Activated CD4-positive, alpha-beta T cell treated with anti-CD3 and anti-CD28 coated beads, Interleukin-2, amount 10 ng/mL, durations not matched to agents 24 days and 14 days (primary cell): ENCODE measurements at places on chromosomes 5 and 9. TPM values are rescaled to one million over a fixed set of nuclear protein-coding genes. Genes with fewer than 3 reads are reported as not detected.

- peaks cover 3% of the 10 kb centered on the region for H3K4me1 ChIP-seq
- H3K36me3 ChIP-seq = peaks cover 47% of the 10 kb centered on the region
- no peaks in the 10 kb centered on the region for H3K27me3 ChIP-seq
- H3K27ac ChIP-seq = no peak overlapping the region
- no peak overlapping the region for H3K4me3 ChIP-seq
- no peak for DNase-seq
Measured at GRCh38 chr5:1820926-1821325, 19.7 kb downstream of the NDUFS6 start.

GRCh38 chr9:5357431-5358105 lies 17.9 kb upstream of the RLN1 start:
- H3K27ac ChIP-seq = no peak overlapping the region
- H3K36me3 ChIP-seq = peaks cover 36% of the 10 kb centered on the region
- H3K27me3 ChIP-seq = no peaks in the 10 kb centered on the region
- DNase-seq = no peak
- H3K4me1 ChIP-seq = peaks cover 11% of the 10 kb centered on the region

- H3K36me3 ChIP-seq = no peaks in the 10 kb centered on the region
- no peak overlapping the region for H3K27ac ChIP-seq
- H3K4me3 ChIP-seq = no peak overlapping the region
- H3K27me3 ChIP-seq = peaks cover 40% of the 10 kb centered on the region
Measured at GRCh38 chr5:170504616-170505266, 921 bp downstream of the KCNIP1 start.

DNA sequence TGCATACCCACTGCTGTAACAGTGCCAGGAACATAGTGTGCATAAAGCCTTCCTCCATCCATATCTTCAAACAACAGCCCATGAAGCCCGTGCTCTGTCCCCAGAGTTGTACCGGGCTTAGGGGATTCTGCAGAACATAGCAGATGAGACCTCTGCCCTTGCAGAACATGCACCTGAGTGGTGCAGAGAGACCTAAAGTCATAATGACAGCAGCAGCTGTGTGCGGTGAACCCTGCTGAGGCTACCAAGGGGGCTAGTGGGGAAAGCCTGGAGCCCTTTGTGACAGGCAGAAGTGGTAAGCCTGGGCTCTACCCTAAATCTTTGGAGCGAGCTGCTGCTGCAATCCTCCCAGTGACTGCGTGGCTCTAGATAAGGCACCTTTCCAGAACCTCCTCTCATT lies 32.2 kb upstream of the BRD3 start:
- no peak for DNase-seq
- no peak overlapping the region for H3K4me3 ChIP-seq
- no peaks in the 10 kb centered on the region for H3K36me3 ChIP-seq
- H3K27ac ChIP-seq = no peak overlapping the region

GRCh38 chr9:138082918-138083636 lies 205.5 kb downstream of the CACNA1B start:
- no peaks in the 10 kb centered on the region for H3K4me1 ChIP-seq
- no peaks in the 10 kb centered on the region for H3K27me3 ChIP-seq
- no peaks in the 10 kb centered on the region for H3K36me3 ChIP-seq
- no peak for DNase-seq

GRCh38 chr5:129174480-129174879 lies 79.9 kb downstream of the ISOC1 start:
- DNase-seq = no peak
- H3K36me3 ChIP-seq = no peaks in the 10 kb centered on the region
- H3K4me3 ChIP-seq = no peak overlapping the region
- H3K4me1 ChIP-seq = no peaks in the 10 kb centered on the region

DNA sequence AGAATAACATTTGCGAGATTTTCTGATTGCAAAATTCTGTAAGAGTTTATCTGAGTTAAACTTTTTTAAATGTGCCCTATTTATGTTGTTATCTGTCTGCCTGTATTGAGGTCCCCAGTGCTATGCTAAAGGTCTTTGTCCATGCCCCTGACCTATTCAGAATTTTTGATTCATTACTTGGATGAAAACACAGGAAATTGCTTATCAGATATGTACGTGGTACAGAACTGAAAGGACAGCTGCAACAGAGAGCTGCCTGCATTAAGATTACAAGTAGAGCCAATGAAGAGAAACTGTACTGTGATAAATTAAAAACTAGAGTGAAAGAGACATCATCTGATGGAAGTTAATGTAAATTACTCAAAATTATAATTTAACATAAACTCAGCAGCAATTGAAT lies 408.8 kb downstream of the ADGRV1 start:
- DNase-seq = no peak
- H3K27me3 ChIP-seq = peaks cover 2% of the 10 kb centered on the region
- H3K4me1 ChIP-seq = peaks cover 2% of the 10 kb centered on the region
- no peak overlapping the region for H3K27ac ChIP-seq
- no peaks in the 10 kb centered on the region for H3K36me3 ChIP-seq

DNA sequence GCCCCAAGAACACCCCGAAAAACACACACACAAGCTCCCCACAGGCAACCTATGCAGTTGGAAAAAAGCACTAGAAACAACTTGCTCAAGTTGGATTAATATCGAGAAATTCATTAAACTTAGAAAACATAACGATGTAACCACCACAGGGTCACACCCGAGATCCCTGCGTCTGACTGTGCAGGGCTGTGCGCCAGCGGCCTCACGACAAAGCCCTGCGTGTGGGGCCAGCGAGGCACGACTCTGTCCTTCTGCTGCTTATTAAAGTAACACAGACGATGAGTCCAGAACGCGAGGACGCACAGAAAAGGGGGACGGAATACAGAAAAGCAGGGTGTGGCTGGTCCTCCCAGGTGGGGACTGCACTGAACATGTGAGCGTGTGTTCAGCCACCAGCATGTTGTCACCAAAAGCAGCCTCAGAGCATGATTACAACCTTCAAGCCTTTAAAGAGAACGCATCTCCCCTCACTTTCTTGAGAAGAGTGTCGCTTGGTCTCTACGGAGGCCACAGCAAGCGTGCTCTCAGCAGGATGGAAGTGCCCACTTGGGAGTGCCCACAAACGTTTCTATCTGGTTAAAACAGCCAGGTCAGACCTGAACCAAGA lies 14.4 kb downstream of the SLC12A7 start:
- H3K4me3 ChIP-seq = no peak overlapping the region
- peaks cover 16% of the 10 kb centered on the region for H3K4me1 ChIP-seq
- H3K27ac ChIP-seq = no peak overlapping the region
- no peak for DNase-seq

DNA sequence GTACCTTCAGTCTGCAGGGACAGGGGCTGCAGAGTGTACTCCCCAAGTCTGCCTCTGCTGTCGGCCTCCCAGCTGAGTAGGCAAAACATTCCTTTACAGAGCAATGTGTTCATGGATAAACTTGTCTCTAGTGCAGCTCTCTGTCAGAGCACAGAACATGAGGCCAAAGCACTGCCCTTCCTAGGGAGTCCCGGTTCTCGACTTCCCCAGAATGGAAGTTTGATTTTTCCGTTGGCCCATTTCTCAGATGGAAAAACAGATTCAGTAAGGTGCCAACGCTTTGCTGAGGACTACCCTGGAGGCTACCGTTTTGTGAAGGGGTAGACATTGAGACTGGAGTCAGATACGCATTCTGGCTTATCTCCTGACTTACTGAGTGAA lies 422 bp upstream of the TRIM32 start:
- H3K27me3 ChIP-seq = no peaks in the 10 kb centered on the region
- peaks cover 43% of the 10 kb centered on the region for H3K4me1 ChIP-seq
- peak overlapping the region; percentile 92 for H3K4me3 ChIP-seq
- peak overlapping the region; percentile 77 for H3K27ac ChIP-seq
- no peaks in the 10 kb centered on the region for H3K36me3 ChIP-seq

- peaks cover 8% of the 10 kb centered on the region for H3K27me3 ChIP-seq
- H3K4me1 ChIP-seq = peaks cover 2% of the 10 kb centered on the region
- no peak overlapping the region for H3K27ac ChIP-seq
- H3K36me3 ChIP-seq = no peaks in the 10 kb centered on the region
Measured at GRCh38 chr9:129403779-129404620, 216.9 kb downstream of the C9orf50 start.

GRCh38 chr9:93148721-93149120 lies 14.7 kb upstream of the NINJ1 start:
- peak overlapping the region; percentile 87 for H3K27ac ChIP-seq
- peaks cover 47% of the 10 kb centered on the region for H3K4me1 ChIP-seq
- H3K27me3 ChIP-seq = no peaks in the 10 kb centered on the region

- H3K4me1 ChIP-seq = no peaks in the 10 kb centered on the region
- H3K4me3 ChIP-seq = no peak overlapping the region
- H3K36me3 ChIP-seq = no peaks in the 10 kb centered on the region
- peaks cover 5% of the 10 kb centered on the region for H3K27me3 ChIP-seq
- no peak for DNase-seq
Measured at GRCh38 chr5:38793099-38793498, 52.7 kb upstream of the OSMR start.

DNA sequence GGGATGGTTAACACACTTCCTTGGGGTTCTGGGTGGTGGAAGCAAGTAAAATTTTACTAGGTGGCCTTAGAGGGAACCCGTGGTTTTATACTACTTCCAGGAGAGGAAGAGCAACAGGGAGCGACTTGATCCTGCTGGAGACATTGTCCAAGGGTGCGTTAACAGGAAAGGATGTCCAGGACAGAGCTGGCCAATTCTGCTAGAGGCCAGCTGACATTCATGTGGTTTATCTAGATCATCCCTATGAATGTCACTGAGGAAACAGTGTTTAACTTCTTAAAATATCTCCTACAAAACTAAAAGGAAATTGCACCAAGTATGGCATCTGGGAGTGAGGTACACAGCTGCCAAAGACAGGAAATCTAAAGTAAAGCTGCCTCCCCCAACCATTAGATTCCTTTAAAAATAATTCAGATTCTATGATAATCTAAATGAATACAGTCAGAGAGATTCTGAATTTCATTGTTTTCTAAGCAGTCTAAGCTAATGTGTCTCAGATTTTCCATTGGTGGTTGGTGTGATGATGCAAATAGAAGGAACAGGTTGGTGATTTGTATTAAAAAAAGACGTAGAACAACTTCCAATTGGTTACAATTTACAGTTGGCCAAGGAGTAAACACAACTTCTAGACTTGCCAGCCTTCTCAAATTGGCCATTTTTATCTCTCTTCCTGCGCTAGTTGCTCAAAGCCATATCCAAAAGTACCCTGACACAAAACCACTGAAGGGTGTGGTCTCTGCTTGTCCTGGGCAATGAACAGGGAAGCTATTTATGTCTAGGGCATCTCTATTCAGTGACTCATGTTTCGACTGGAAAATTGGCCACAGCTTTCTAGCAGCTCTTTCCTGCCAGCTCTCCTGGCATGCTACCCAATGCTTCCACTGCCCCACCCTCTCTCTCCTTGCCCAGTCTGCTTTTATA lies 574.7 kb upstream of the MEF2C start:
- H3K27me3 ChIP-seq = no peaks in the 10 kb centered on the region
- no peak overlapping the region for H3K27ac ChIP-seq
- H3K4me1 ChIP-seq = no peaks in the 10 kb centered on the region
- H3K36me3 ChIP-seq = no peaks in the 10 kb centered on the region
- H3K4me3 ChIP-seq = no peak overlapping the region

- no peaks in the 10 kb centered on the region for H3K36me3 ChIP-seq
- no peak overlapping the region for H3K27ac ChIP-seq
- H3K4me1 ChIP-seq = no peaks in the 10 kb centered on the region
Measured at GRCh38 chr9:94920420-94921091, 194.1 kb downstream of the AOPEP start.

GRCh38 chr5:95686651-95687050 lies 3.9 kb upstream of the SPATA9 start:
- no peak overlapping the region for H3K4me3 ChIP-seq
- no peak for DNase-seq
- H3K27ac ChIP-seq = no peak overlapping the region

- no peak overlapping the region for H3K4me3 ChIP-seq
- H3K36me3 ChIP-seq = no peaks in the 10 kb centered on the region
- H3K27ac ChIP-seq = no peak overlapping the region
- H3K27me3 ChIP-seq = no peaks in the 10 kb centered on the region
- no peak for DNase-seq
- no peaks in the 10 kb centered on the region for H3K4me1 ChIP-seq
Measured at GRCh38 chr5:93736284-93736683, 5.1 kb downstream of the POU5F2 start.

DNA sequence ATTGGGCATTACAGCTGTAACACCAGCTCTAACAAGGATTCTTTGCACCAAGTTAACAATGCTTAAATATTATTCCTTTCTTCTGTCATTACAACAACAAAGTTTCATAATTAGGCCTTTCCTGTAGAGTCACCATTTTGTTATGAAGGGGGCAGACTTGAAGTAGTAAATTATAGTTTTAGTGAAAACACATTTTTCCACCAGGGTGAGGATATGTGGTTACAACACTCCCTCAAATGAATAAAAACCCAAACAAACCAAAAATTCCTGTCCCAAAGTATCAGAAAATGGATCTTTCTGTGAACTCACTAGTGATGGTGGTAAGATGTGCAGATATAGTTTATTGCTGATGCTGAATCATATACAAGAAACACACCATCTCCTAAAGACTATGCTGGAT lies 250.5 kb upstream of the TUT7 start:
- H3K36me3 ChIP-seq = no peaks in the 10 kb centered on the region
- no peak overlapping the region for H3K27ac ChIP-seq
- no peak for DNase-seq
- peaks cover 4% of the 10 kb centered on the region for H3K27me3 ChIP-seq

GRCh38 chr9:80437091-80437640 lies 865.4 kb downstream of the TLE4 start:
- no peaks in the 10 kb centered on the region for H3K4me1 ChIP-seq
- H3K27me3 ChIP-seq = no peaks in the 10 kb centered on the region
- H3K4me3 ChIP-seq = no peak overlapping the region
- H3K27ac ChIP-seq = no peak overlapping the region
- H3K36me3 ChIP-seq = no peaks in the 10 kb centered on the region

- H3K27ac ChIP-seq = no peak overlapping the region
- H3K4me1 ChIP-seq = no peaks in the 10 kb centered on the region
- no peak for DNase-seq
- H3K4me3 ChIP-seq = no peak overlapping the region
- no peaks in the 10 kb centered on the region for H3K27me3 ChIP-seq
Measured at GRCh38 chr9:13721481-13722235, 442.2 kb upstream of the MPDZ start.

DNA sequence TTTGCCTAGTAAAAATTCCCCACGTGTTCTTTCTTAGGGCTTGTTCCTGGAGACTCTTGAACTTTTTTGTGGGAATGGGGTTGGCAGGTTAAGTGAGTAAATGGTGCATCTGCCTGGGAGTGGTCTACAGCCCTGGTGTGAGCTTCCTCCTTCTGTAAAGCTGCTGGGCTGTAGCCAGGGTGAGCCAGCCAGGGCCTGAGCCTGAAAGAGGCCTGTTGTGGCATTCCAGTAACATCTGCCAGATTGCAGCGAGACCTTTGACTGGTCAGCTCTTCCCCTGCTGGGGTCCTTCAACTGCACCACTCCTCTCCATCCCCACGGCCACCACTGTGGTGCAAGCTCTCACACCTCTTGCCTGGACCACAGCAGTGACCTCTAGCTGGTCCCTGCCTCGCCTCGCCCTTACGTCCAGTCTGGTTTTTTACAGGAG lies 47.5 kb downstream of the SLC22A5 start:
- H3K4me1 ChIP-seq = peaks cover 73% of the 10 kb centered on the region
- H3K36me3 ChIP-seq = peaks cover 49% of the 10 kb centered on the region
- no peak for DNase-seq
- no peak overlapping the region for H3K4me3 ChIP-seq

NUTM2F gene
- total RNA-seq = not detected in 2 replicates

PCDHB6 gene
- total RNA-seq = not detected in 2 replicates

ANKDD1B gene
- 0.36 and 0.40 TPM in 2 replicates for total RNA-seq

BASP1 gene
- total RNA-seq = 0.33 and 0.37 TPM in 2 replicates

SLC6A3 gene
- not detected in 2 replicates for total RNA-seq

NKD2 gene
- 3.3 and 4.0 TPM in 2 replicates for total RNA-seq

MYMK gene
- not detected in 2 replicates for total RNA-seq

ZBTB6 gene
- total RNA-seq = 10.7 and 11.6 TPM in 2 replicates

ZNG1E gene
- total RNA-seq = 53.3 and 60.7 TPM in 2 replicates

PTGES gene
- 0.09 and 0.12 TPM in 2 replicates for total RNA-seq

SPATA6L gene
- total RNA-seq = not detected in 2 replicates

SPAAR gene
- not detected in 2 replicates for total RNA-seq

CDKN2B gene
- 0.21 and 0.33 TPM in 2 replicates for total RNA-seq

SEPTIN8 gene
- 43.8 and 45.4 TPM in 2 replicates for total RNA-seq

RAD50 gene
- 37.4 and 39.5 TPM in 2 replicates for total RNA-seq
